Activated CD4-positive, alpha-beta T cell treated with anti-CD3 and anti-CD28 coated beads, Interleukin-2, amount 50 U/mL, for 4 hours (primary cell): ENCODE measurements at places on chromosomes 1 and 21.

GRCh38 chr1:17538428-17539117 lies 925 bp upstream of the ARHGEF10L start:
- no peak for DNase-seq

DNA sequence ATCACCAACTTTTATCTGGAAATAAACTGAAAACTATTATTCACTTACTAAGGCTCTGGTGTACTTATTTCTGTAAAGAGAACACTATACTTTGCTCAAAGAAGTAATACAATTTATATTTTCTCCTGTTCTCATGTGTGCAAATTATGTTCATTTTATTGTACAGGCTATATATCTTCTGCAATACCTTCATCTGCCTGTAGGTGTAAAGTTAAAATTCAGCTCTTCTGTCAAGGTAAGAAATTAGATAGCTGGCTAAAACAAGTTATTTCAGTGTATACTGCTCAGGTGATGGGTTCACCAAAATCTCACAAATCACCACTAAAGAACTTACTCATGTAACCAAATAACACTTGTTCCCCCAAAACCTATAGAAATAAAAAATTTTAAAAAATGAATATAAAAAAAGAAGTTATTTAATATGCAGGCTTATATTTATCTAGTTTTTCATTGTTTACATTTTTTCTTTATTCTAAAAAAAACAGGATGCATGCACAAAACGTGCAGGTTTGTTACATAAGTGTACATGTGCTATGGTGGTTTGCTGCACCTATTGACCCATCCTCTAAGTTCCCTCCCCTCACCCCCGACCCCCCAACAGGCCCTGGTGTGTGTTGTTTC lies 81.5 kb downstream of the PTGER3 start:
- DNase-seq: no peak

- DNase-seq: no peak
Observed at GRCh38 chr1:39173119-39173994, 31.1 kb upstream of the MACF1 start.

GRCh38 chr21:44295163-44295573 lies 4.7 kb upstream of the PFKL start:
- no peak for DNase-seq

GRCh38 chr1:81832573-81832972 lies 31.8 kb downstream of the ADGRL2 start:
- DNase-seq: no peak

DNA sequence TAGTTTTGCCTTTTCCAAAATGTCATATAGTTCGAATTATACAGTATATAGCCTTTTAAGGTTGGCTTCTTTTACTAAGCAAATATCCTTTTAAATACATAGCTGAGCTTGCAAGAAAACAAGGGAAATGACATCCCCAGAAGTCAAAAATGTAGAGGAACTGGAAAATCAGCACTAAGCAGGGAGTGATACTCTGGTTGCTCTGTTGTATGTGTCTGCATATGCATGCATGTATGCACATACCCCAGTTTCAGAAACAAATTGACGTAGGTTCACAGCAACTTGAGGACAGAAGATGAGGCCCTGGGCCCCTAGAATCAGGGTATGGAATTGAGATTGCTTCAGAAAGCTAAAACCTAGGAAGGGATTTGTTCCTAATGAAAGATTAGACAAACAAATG lies 75.1 kb upstream of the GNG4 start:
- DNase-seq: no peak

GRCh38 chr1:35714921-35715567 lies 3.6 kb downstream of the C1orf216 start:
- DNase-seq: no peak
